ENCODE measurements at places on chromosomes 3 and 15. TPM values are rescaled to one million over a fixed set of nuclear protein-coding genes. Genes with fewer than 3 reads are reported as not detected.

The CADPS gene
- 5.4 TPM for total RNA-seq

The ATP10A gene
- 36.6 TPM for total RNA-seq

The CPA3 gene
- total RNA-seq, result not detected

The NDUFB5 gene
- total RNA-seq, result 86.4 TPM

The ISL2 gene
- 2.1 TPM for total RNA-seq

The DOCK3 gene
- 3.1 TPM for total RNA-seq

The P3H2 gene
- 46.9 TPM for total RNA-seq

The SENP5 gene
- total RNA-seq, result 44.8 TPM

The NEO1 gene
- 39.5 TPM for total RNA-seq

The RASA2 gene
- total RNA-seq, result 19.0 TPM

The STRIT1 gene
- total RNA-seq, result not detected

The SELENOT gene
- total RNA-seq, result 130 TPM

The XIRP1 gene
- 1.1 TPM for total RNA-seq

The LEO1 gene
- 25.5 TPM for total RNA-seq

The SLC2A2 gene
- total RNA-seq, result not detected

The SH2D7 gene
- total RNA-seq, result not detected

The RTP1 gene
- total RNA-seq, result not detected

The GOLGA8S gene
- total RNA-seq, result 0.14 TPM

The PTH1R gene
- 5.2 TPM for total RNA-seq

The MKRN3 gene
- total RNA-seq, result not detected

The ITGB5 gene
- 139 TPM for total RNA-seq

The MYO1E gene
- 244 TPM for total RNA-seq

The IMPG2 gene
- total RNA-seq, result 0.26 TPM

The HYAL1 gene
- total RNA-seq, result 0.27 TPM

The GOLGA6L10 gene
- total RNA-seq, result 0.30 TPM

The SLC24A5 gene
- total RNA-seq, result not detected

The ROPN1 gene
- not detected for total RNA-seq

The IL5RA gene
- total RNA-seq, result not detected

The GXYLT2 gene
- total RNA-seq, result 62.6 TPM

The HRG gene
- not detected for total RNA-seq

The SERPINI2 gene
- total RNA-seq, result 0.32 TPM

The SPRED1 gene
- total RNA-seq, result 31.7 TPM

The KIF23 gene
- total RNA-seq, result 8.1 TPM

The AMT gene
- 5.2 TPM for total RNA-seq

The SHC4 gene
- 2.7 TPM for total RNA-seq

The HIGD2B gene
- not detected for total RNA-seq

The CCR3 gene
- total RNA-seq, result not detected

The REC114 gene
- total RNA-seq, result not detected

The FAM174B gene
- 11.2 TPM for total RNA-seq

The OR5K2 gene
- total RNA-seq, result not detected

The MAPK6 gene
- 96.6 TPM for total RNA-seq

The TRIM42 gene
- not detected for total RNA-seq

The C2CD4A gene
- not detected for total RNA-seq

The SAMMSON gene
- total RNA-seq, result not detected
